Diencephalon (tissue), 1 donor: ENCODE measurements at places on chromosomes 2 and 18. TPM values are rescaled to one million over a fixed set of nuclear protein-coding genes. Genes with fewer than 3 reads are reported as not detected.

The REG3A gene
- total RNA-seq: not detected

The THAP4 gene
- 27.7 TPM for total RNA-seq

The COLEC11 gene
- 1.2 TPM for total RNA-seq

The CPLX4 gene
- total RNA-seq: not detected

The TXNL1 gene
- 63.4 TPM for total RNA-seq
